ENCODE measurements at places on chromosomes 4 and X.

DNA sequence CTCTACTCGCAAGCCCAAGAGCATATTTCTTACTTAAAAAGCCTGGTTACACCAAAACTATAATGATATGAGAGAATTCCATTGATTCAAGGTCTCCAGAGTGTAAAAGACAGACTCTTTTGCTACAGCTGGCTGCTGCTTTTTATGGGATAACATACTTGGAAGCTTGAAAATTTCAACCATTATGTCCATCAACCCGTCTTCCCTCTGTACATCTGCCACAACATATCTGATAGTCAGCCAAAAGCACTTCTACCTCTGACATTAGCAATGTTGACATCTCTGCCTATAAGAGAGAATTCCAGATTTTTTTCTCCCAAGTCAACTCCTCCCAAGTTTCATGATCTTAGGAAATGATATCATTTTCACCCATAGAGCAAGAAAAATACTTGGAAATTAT lies 54.4 kb upstream of the IQCM start:
- DNase-seq: no peak

DNA sequence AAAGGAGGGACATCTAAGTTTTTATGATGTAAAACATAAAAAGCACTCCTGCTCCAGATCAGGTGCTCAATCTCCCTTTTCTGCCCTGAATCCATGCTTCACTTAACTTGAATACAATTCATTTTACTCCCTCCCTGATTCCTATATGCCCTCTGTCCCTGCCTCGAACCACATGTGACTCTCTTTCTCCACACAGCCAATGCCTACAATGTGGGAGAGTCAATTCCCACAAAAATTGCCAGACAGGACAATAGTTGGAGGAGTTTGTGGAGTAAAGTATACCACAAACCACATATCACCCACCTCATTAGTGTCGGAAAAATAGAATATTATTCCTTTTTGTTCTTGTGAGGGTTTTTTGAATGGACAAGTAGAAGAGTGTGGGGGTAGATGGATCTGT lies 9.7 kb downstream of the AMMECR1 start:
- DNase-seq: no peak

GRCh38 chrX:134202561-134202960 lies 34.4 kb upstream of the CCDC160 start:
- DNase-seq: no peak

- no peak for DNase-seq
Measured at GRCh38 chr4:3303923-3304710, 11.3 kb downstream of the RGS12 start.

DNA sequence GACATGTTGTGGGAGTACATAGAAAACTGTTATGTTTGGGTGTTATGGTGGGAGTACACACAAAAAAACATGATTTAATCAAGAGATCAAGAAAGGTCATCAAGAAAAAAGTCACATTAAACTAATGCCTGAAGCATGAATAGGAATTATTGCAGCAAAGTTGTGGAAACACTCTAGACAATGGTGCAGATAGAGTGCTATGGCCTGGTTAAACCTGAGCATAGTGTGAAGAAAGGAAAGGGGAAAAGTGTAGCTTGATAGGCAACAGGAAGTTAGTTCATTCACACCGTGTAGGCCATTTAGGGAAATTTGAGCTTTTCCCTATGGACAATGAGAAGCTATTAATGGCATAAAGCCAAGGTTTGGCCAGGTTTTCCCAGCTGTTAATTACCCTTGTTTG lies 162.1 kb upstream of the EMCN start:
- no peak for DNase-seq

DNA sequence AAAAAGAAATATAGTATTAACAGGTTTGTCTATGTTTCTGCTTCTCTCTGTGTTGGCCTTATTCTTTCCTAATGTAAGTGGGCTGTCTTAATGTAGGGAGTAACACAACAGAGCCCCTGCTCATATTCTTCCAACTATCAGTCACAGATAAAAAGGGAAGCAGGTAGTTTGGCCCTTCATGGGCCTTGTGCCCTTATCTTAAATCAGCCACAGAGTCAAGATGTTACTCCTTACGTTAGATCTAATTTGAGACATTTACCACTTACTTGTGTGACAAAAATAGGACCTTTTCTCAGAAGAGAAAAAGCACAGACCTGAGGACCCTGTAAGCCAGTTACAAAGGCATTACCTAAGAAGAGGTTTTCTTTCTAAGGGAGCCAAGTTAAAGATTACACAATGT lies 589.0 kb downstream of the GRXCR1 start:
- DNase-seq: no peak

DNA sequence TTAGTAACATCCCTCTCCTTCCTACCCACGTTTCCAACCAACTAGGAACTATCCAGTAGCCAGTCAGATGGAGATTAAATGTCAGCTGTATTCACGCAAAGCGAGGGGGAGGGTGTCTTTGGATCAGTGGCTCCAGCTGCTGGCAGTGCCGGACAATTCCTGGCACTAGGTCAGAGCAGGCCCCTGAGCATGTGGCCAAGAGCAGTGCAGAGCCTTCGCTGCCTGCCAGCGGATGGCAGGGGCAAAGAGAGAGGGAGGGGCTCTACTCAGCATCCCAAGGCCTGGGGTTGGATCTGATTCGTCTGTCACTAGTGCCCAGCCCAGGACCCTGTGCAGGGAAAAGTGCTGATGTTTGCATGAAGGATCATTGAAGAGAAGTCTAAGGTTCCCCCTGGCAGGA lies 28.7 kb upstream of the JAKMIP1 start:
- no peak for DNase-seq

DNA sequence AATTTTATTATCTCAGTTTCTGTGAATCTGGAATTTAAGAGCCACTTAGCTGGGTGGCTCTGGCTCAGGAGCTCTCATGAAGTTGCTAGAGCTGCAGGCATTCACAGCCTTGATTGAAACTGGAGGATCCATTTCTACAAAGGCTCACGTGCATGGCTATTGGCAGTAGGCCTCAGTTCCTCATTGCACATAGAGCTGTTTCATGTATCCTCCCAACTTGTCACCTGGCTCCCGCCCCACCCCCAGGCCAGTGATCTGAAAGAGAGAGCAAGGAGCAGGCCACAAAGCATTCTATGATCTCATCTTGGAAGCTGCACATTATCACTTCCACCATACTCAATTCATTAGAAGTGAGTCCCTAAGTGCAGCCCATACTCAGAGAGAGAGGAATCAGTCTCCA lies 18.5 kb upstream of the AP1AR start:
- no peak for DNase-seq

DNA sequence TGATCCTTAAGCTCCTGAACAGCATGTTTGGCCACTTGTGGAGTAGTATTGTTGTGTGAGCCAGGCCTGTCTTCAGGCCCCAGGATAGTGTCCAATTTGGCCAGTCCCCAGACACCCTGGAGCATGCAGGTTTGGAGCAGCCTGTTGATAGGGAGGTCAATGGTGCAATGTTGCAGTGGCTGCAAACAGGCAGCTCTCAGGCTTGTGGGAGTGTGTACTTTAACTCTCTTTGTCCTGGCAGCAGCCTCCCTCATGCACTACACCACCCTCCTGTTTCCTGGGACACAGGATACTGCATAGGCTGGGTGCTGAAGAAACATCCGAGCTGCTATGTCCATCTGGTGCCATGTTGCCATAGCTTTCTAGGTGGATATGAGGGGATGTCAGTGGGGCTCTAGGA lies 24.0 kb downstream of the TECRL start:
- DNase-seq: no peak

- no peak for DNase-seq
Measured at GRCh38 chrX:72201836-72202536, 20.4 kb downstream of the PIN4 start.

DNA sequence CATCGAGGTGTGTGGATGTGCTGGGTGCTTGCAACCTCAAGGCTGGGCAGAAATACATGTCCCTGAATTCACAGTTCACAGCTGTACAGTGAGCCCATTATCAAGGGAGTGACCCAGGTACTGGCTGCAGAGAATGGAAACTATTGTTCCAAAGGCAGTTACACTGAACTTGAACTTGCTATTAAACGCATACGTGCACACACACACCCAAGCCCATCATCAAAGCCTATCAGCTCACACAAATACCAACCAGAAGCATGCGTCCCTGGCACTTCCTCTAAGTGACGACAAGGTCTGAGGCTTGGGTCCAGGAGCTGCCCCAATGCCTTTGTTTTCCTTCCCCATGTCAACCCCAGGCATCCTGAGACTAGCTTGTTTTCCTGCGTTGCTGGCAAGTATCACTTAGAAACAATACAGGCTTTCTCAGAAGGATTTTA lies 88.6 kb downstream of the IRF2 start:
- no peak for DNase-seq

GRCh38 chr4:150600812-150601445 lies 19.0 kb downstream of the MAB21L2 start:
- no peak for DNase-seq

- DNase-seq: no peak
Measured at GRCh38 chr4:24394041-24394440, 190.3 kb downstream of the DHX15 start.

DNA sequence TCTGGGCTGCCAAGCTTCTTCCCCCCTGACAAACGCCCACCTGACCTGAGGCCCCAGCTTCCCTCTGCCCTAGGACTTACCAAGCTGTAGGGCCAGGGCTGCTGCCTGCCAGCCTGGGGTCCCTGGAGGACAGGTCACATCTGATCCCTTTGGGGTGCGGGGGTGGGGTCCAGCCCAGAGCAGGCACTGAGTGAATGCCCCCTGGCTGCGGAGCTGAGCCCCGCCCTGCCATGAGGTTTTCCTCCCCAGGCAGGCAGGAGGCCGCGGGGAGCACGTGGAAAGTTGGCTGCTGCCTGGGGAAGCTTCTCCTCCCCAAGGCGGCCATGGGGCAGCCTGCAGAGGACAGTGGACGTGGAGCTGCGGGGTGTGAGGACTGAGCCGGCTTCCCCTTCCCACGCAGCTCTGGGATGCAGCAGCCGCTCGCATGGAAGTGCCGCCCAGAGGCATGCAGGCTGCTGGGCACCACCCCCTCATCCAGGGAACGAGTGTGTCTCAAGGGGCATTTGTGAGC lies 37.0 kb downstream of the HTRA3 start:
- DNase-seq: no peak

DNA sequence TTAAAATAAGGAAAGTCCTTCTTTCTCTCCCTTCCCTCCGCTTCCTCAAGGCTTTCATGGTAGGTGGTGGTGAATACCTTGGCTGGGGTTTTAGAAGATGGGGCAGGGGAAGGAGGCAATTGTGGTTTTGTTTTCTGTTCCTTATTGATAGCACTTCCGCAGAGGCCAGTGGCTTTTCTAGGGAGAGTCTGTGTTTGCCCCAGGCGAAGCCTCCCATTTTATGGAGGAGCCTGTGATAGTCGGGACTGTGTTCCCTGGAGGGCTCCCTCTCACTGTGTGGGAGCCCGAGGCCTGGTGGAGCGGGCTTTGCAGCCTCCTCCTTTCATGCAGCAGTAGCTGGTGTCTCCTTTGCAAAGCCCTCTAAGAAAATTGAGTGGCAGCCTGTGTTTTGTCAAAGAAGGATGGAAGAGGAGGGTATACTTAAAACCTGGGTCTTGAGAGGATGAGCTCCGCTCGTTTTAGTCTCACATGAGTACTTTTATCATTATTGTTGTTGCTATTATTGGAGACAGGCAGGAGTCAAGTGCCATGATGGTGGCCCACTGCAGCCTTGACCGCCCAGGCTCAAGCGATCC lies 29.8 kb upstream of the STOX2 start:
- DNase-seq: no peak

- DNase-seq: no peak
Measured at GRCh38 chr4:153074936-153075630, 129.2 kb upstream of the TRIM2 start.

DNA sequence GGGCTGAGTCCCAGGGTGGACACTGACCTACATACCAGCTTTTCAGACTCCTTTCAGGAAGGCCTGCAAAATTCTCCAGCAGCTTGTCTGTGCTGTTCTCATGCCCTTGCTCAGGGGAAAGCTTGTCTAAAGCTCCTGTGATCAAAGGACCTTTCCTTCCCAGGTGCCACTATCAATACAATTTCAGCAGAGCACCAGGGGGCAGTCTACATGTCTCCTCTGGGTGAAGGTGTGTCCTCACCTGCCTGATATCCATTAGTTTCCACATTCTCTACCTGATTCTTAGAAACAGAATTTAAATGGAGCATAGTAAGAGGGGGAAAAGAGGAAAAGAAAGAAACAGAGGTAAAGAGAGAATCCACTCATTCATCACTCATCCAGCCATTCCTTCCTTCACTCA lies 114.2 kb downstream of the PPARGC1A start:
- no peak for DNase-seq

GRCh38 chr4:182449930-182450439 lies 206.8 kb downstream of the TENM3 start:
- no peak for DNase-seq
